ENCODE measurements at places on chromosomes 3 and 15.
A peak's percentile ranks its signal among the peaks of the same experiment; 100 is the strongest.

DNA sequence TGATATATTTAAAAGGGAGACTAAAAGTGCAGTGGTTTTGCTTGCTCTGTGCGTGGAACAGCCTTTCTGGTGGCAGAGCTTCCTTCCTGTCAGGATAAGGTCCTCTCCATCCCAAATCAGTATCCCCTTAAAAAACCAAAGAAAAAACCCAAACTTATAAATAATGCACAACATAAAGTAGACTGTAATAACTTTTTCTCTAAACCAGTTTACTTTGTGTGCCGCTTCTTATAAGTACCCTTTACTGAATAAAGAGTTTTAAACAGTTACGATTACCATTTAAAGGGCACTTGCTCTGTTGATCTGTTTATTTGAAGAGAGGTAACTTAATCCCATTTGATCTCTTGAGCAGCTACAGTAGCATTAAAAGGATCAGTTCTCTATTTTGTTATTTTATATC is 2.5 kb downstream of the PIK3CA start:
- no peak for DNase-seq

DNA sequence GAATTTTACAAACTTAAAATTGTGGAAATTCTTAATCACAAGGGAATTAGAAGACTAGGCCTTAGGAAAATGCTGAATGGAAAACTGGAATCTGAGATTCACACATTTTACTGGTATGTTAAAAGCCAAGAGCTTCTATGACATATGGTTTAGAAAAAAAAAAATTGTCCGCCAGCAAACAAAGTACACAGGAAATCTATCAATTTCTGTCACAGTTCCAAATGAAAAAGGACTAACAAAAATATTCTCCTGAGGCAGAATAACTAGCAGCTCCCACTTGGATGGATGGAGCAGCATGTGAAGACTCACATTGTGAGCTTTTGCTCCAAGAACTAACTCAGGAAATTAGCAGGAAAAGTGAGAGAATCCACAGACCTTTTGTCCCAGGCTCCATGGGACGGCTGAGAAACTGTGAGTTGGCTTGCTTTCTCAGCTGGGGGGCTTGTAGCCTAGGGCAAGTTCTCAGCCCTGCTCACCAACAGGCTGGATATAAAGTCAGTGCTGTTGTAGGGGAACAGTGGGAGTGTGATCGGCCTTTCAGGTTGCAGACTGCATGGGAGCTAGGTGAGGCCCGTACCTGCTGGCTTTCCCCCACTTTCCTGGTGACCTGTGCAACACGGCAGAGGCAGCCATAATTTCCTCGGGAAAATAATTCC is 731.1 kb upstream of the SGO1 start:
- DNase-seq = no peak

- peak; percentile 5 for DNase-seq
These were observed 67.2 kb downstream of the EFHB start for GRCh38 chr3:19866751-19867347.

DNA sequence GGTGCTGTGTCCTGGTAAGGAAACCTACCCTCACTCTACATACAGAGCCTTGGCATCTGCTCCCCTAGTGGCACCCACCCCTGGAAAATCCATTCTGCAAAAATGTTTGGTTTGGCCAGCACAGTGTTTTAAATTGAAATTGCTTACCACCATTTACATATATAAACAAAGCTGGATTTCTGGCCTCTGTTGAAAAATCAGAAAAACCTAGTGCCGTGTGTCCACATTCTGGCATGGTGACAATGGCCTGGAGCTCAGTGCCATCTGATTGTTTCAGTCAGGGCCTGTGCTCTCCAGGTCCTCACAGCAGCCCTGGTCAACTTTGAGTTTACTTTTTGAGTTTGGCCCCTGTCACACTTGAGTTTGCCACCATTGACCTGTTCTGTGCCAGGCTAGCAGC is 2.9 kb upstream of the IL17RC start:
- no peak for DNase-seq

DNA sequence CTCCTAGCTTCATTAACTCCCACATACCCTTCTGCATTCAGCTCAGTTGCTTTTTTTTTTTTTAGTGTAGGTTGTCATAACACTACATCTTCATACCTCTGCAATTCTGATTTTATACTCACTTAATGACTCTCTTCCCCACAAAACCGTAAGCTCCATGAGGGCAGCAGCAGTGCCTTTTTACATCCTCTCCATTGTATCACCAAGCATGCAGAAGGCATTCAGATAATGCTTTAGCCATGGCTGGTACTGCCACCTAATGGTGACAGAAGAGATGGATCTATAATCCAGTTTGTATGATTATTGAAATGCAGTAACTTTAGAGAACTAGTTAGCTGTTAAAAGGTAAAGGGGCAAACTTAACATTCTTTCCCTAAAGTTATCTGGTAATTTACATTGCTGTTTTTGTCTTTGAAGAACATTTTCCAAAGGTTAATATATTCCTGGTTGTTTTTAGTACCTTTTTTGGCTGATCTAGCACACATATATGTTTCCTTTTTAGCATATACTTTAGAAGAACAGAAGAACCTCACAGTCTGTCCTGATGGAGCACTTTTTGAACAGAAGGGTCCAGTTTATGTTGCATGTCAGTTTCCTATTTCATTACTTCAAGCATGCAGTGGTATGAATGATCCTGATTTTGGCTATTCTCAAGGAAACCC is 36.8 kb downstream of the ATP1B3 start:
- DNase-seq = peak; percentile 26
